NCI-H345 (cell line): ENCODE measurements at places on chromosomes 13 and 19.

- no peak for DNase-seq
Observed at GRCh38 chr19:17314007-17314593, 4.7 kb downstream of the DDA1 start.

DNA sequence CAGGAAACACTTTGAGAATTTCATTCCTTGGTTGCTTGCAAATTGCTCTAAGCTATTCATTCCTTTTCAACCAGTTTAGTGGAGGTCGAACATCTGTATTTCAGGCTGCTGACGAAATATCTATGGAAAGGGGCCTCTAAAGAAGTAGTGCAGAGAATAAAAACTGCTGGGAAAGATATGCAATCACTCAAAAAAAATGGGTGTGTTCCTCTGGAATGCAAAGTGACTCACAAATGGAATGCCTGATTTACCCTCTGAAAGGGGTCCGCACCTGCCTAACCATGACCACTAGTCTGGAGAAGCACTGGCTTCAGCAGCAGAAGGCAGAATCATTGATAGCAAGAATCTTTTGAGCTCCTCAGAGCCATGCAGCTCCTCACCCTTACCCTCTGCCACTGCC, 129.4 kb downstream of the PCDH9 start:
- DNase-seq = no peak

GRCh38 chr13:24459234-24459633, 53.3 kb downstream of the PARP4 start:
- DNase-seq = no peak

GRCh38 chr19:44757735-44758505, 9.4 kb downstream of the BCL3 start:
- no peak for DNase-seq

DNA sequence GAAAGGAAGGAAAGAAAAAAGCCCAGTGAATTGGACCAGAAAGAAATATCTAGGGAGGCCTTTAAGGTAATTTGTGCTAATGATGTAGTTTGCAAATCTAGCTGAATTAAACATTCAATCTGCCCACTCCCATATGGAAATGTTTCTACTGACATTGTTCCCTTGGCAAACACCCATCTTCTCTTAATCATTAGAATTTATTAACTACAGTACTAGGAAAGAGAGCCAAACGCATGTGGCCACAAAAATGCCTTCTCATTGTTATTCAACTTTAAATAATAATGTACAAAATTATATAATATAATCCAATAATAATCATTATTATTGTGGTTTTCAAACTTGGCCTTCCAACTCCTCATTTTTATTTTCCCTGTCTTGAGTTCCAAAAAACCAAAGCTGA, 234.7 kb downstream of the NHLRC3 start:
- no peak for DNase-seq

DNA sequence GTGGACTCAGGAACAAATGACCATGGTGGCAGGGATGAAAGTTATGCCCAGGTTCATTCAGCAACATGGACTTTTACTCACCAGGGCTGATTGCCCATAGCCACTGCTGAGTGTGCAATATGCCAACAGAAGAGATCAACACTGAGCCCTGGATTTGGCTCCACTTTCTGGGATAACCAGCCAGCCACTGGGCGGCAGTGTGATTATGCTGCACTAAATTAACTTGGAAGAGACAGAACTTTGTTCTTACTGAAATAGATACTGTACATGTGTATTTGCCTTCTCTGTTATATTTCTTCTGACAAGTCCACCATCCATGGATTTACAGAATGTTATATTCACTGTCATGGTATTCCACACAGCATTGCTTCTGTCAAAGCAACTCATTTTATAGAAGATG, 257.4 kb downstream of the TDRD3 start:
- peak; percentile 0 for DNase-seq

- DNase-seq = no peak
Observed at GRCh38 chr19:28706693-28707092, 506.3 kb downstream of the UQCRFS1 start.

DNA sequence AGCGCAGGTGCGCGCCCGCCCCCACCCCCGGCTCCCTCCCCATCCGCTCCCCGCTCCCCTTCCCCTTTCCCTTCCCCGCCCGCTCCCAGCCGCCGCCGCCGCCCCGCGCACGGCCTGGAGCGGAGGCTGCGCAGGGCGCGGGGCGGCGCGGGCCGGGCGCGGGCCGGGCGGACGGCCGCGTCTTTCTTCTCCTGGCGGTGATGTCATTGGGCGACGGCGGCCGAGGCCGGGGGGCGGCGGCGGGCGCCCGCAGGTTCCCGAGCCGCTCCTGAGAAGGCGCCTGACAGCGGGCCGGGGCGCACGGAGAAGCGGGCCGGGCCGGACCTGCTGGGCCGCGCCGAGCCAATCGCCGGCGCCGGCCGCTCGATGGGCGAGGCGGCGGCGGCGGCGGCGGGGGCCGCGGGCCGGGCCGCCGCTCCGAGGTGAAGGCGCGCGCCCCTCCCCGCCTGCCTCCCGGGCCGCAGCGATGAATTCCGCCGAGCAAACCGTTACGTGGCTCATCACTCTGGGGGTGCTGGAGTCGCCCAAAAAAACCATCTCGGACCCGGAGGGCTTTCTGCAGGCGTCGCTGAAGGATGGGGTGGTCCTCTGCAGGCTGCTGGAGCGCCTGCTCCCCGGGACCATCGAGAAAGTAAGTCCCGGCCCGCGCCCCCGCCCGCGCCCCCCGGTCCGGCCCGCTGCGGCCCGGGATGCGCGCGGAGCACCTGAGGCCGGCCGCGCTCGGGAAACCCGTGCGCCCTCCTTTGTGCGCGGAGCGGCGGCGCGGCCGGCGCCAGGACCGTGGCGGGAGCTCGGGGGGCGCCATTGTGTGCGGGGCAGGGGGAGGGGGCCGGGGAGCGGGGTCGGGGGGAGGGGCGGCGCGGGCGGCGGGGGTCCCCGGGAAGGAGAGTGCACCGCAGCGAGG, at the start of gene ARHGEF7:
Gene ARHGEF7 (plus strand): TSS at position 250 of the 904 bp plus-strand sequence. CDS start 217 bp downstream, at position 467.
- peak; percentile 63 for DNase-seq

- DNase-seq = no peak
Observed at GRCh38 chr13:31987535-31988170, 43.9 kb upstream of the FRY start.

DNA sequence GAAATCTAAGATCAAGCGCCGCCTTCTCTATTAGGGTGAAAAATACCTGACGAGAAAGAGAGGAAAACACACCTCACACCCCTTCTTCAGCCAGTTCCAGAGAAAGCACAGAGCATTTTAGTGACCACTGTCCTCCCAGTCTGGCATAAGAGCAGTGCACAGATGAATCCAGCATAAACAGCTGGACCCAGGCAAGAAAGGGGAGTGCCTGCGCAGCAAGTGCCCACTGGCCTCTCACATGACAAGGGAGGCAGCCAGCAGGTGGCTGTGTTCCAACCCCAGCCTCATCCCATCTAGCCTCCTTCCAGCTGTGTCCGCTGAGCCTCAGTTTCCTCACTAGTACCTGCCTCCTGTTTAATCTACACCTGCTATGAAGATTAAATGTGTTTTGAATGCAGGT, 8.0 kb downstream of the MED26 start:
- no peak for DNase-seq

DNA sequence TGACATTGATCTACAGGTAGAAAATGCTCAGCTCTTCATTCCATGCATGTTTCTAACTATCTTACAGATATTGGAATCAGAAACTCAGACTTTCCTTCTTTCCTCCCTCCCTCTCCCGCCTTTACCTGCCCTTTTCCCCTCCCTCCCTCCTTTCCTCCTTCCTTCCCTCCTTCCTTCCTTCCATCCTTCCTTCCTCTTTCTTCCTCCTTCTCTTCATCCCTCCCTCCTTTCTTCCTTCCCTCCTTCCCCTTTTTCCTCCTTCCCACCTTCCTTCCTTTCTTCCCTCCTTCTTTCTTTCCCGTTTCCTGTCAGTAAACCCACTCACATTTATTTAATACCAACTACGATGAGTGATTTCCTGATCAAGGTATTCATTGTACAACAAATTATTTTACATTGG, 113.4 kb upstream of the IRS2 start:
- DNase-seq = no peak

GRCh38 chr13:107211073-107211472, 643.1 kb upstream of the ARGLU1 start:
- peak; percentile 96 for DNase-seq

DNA sequence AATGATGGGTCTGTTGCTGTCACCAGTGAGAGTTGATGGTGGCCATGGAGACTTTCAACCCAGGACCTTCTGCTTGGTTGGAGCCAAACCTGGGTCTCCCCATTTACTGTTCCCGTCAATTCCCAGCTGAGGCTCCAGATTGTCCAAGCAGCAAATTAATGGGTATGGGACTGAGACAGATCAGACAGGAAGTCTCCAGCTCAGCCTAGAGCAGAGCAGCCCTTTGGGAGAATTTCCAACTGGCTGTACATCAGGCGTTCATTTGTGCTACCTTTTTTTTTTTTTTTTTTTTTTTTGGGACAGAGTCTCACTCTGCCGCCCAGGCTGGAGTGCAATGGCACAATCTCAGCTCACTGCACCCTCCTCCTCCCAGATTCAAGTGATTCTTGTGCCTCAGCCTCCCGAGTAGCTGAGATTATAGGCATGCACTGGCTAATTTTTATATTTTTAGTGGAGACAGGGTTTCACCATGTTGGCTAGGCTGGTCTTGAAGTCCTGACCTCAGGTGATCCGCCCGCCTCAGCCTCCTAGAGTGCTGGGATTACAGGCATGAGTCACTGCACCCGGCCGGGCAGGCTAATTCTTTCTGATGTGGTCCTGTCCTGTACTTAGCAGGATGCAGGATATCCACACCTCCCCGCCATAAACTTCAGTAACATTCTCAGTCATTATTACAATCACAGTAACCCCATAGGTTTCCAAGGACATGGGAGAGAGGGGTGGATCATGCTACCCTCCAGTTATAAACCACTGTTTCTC, 9.3 kb downstream of the MAP3K10 start:
- no peak for DNase-seq

DNA sequence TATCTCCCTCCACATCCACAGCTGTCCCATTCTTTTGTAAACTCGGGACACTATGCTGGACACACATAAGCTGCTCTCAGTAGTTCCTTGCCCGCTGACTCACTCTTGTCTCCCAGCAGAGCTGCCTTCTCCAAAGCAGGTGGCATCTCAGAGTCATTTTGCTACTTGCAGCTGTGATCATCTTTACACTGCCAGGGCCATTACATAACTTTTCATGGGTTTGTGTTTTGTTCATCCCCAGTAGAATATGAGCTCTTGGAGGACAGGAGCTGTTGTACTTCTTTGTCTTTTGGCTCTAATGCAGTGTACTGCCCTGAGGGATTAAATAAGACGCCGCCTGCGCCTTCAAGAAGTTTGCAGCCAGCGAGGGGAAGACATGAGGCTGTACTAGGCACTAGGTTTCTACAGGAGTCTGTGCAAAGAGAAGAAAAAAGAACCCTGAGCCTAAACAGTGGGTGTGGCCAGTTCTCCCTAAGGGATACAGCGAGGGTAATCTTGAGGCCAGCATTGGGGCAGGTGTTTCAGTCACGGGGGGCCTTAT, 40.8 kb upstream of the GPR183 start:
- DNase-seq = no peak

DNA sequence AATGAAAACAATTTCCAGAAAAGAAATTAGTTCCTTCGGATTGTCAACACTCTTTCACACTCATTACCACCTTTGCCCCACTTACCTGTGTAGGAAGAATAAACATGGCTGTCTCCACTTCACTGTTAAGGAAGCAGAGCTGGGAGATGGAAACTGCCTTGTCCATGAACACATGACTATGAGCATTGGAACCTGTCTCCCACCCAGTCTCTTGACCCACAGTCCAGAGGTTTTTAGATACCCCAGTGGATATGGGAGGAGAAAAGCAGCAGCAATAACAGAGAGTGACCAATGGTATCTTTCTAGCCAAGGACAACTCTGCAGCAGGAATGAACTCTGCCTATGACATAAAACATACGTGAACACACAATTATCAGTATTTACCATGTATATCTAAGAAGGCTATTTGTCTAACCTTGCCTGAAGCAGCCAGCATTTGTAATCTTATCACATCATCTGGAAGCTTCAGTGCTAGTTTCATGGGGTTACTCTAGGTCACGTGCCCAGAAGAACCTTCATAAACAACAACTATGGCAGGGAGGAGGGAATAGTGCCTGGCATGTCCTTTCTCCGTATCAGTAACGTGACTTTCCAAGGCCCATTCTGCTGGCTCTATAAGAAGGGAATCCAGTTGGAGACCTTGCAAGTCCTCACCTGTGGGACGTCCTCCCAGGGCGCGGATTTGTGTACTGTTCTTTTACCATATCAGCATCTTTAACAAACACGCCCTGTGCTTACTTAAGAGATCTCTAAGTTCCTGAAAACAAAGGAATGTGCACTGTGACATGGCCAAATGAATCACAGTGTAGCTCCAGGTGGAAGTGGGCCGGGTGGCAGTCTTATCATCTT, 221.8 kb upstream of the UBL3 start:
- no peak for DNase-seq

DNA sequence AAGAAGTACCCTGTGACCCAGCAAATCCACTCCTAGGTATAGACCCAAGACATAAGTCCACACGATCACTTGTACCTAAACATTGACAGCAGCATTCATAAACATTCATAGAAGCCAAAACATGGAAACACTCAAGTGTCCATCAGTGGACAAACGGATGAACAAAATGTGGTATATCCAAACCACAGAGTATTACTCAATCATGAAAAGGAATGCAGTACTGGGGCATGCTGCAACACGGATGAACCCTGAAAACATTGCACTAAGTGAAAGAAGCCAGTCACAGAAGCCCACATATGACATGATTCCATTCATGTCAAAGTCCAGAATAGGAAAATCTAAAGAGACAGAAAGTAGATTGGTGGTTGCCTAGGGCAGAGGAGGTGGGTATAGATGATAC, 22.8 kb upstream of the CCNE1 start:
- DNase-seq = no peak

DNA sequence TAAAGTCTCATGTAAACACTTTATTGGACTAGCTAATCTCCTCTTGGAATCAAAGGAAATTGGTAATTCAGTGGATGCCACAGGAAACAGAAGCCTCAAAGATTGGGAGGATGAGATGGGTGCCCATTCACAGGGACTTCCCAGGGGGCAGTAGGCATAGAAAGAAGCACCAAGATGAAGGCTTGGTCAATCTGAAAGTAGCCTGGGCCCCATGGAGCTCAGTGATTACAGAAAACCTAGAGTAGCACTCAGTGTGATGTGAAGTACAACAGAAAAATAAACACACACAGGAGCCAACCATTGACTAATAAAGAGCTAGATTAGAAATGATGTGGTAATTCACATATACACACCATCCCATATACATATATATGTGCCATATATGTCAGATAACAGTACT, 560.6 kb downstream of the TBC1D4 start:
- DNase-seq = no peak
